ENCODE measurements at places on chromosomes 13 and 19.
A peak's percentile ranks its signal among the peaks of the same experiment; 100 is the strongest.

GRCh38 chr13:76816394-76816793 is 69.8 kb downstream of the KCTD12 start:
- DNase-seq = no peak

GRCh38 chr19:11223200-11223599 is 16.2 kb upstream of the ANGPTL8 start:
- DNase-seq = no peak

- peak; percentile 79 for DNase-seq
Measured at GRCh38 chr19:13842291-13843103, 34.4 kb upstream of the NANOS3 start.

GRCh38 chr13:51311957-51312520 is 27.5 kb upstream of the SERPINE3 start:
- DNase-seq = no peak

DNA sequence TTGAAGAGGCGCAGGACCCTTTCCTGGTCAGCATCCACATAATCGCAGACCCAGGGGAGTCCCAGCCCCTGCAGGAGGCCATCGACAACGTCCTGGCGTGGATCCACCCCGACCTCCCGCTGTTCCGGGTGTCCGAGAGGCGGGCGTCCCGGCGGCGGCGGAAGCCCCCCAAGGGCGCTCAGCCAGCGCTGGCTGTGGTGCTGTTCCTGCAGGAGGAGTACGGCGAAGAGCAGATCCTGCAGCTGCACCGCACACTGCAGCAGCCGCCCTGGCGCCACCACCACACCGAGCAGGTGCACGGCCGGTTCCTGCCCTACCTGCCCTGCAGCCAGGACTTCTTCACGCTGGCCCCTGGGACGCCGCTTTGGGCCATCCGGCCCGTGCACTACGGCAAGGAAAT is 29.3 kb downstream of the FAM124A start:
- no peak for DNase-seq

DNA sequence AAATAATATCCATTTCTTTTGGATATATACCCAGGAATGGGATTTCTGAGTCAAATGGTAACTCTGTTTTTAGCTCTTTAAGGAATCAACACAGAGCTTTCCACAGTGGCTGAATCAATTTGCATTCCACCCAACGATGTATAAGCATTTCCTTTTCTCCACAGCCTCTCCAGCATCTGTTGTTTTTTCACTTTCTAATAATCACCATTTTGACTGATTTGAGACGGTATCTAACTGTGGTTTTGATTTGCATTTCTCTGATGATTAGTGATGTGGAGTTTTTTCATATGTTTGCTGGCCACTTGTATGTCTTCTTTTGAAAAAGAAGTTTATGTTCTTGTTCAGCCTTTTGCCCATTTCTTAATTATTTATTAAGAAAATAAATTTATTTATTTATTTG is 352.2 kb upstream of the OBI1 start:
- DNase-seq = no peak

DNA sequence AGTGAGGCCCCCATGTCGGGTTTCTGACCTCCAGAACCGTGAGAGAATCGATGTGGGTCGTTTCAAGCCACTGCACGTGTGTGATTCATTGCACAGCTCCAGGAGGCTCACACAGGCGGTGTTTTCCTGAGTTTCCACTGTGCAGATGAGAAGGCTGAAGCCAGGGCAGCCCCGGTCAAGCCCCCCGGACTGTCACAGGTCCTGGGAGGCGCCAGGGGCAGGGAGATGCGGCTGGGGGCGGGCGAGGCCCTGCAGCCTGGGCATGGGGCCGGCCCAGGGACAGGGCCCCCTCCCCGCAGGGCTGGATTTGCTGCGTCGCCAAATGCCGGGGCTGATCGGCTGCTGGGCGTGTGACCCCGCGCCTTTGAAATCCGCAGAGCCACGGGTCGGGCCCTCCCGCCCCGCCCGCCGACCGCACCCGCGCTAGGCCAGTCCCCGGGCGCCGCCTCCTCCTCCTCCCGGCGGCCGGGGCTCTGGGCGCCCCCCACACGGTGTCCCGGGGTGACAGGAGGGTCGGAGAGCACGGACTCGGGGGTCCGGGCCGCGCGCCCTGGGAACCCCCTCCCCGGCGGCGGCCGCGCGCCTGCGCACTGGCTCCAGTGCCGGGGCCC is 9.9 kb upstream of the MKNK2 start:
- DNase-seq = no peak

DNA sequence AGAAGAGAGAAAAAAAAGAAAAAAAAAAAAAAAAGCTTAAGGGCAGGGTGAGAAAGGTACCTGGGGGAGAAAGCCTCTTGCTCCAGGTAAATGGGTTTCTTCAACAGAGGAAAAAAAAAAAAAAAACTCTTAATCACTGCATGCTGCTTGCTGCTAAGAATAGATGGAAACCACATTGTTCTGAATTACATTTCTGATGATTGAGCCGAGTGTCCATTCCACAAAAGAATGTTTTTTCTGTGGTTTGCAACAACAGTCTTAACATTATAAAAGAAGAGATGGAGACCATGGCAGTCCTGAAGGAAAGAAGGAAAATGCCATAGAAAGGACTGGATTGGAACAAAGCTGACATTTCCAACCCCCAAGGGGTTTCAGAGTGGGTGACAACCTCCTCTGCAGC is 1312.7 kb downstream of the SLITRK1 start:
- DNase-seq = no peak

- DNase-seq = no peak
Measured at GRCh38 chr19:49685845-49686332, 3.5 kb upstream of the ADM5 start.

DNA sequence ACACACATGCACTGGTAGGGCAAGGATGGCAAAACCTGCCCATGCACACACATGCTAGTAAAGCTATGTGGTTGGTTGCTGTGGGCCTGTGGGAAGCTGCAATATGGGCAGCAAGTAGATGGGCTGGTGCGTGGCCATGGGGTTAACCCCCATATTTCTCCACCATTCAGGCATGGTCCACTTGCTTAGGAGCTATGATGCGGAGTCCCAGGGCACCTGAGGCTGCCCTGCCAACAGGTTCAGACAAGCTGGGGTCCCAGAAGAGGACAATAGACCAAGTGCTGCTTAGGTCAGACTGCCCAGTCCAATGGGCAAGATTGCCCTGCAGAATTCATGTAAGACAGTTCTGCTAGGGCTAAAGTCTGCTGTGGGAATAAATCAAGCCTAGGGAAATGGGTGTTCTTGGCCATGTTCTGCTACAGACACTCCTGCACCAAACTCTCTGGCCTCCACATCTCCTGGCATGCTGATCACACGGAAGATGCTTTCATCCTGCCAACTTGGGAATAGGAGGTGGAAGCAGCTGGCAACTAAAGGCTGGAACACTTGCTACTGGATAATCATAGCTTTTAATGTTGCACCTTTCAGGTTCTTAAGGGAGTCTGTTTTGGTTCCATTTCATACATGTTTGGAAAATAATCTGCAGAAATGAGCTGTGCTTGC is 646.3 kb upstream of the SLITRK1 start:
- DNase-seq = no peak

- DNase-seq = no peak
Measured at GRCh38 chr19:29217616-29218015, 4.7 kb upstream of the UQCRFS1 start.

- no peak for DNase-seq
Measured at GRCh38 chr13:112777637-112778406, 88.0 kb downstream of the ATP11A start.

- DNase-seq = no peak
Measured at GRCh38 chr13:74644229-74644628, 510.0 kb upstream of the KLF12 start.

GRCh38 chr19:36371886-36372285 is 7.1 kb downstream of the ZFP14 start:
- DNase-seq = no peak

GRCh38 chr13:63651394-63651793 is 2235.7 kb upstream of the PCDH20 start:
- no peak for DNase-seq

GRCh38 chr19:7748171-7748570 is 837 bp upstream of the CD209 start:
- no peak for DNase-seq

DNA sequence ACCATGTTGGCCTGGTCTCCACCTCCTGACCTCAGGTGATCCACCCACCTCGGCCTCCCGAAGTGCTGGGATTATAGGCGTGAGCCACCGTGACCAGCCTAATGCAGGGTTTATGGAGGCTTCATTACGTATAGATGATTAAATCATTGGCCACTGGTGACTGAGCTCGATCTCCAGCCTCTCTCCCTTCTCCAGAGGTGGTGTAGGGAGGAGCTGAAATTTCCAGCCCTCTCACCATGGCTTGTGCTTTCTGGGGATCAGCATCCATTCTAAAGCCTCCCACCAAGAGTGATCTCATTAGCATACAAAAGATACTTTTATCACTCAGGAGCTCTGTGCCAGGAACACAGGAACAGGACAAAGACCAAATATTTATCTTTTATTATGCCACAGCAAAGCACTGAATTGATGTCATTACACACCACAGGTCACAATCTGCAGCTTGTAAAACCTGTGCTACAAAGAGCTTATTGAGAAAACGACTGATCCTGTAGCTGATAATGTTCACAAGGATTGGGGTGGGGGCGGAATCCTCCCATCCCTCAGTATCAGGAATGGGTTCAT is 32.4 kb downstream of the RHPN2 start:
- no peak for DNase-seq

GRCh38 chr13:24052547-24053518 is 107.7 kb upstream of the SPATA13 start:
- DNase-seq = no peak

DNA sequence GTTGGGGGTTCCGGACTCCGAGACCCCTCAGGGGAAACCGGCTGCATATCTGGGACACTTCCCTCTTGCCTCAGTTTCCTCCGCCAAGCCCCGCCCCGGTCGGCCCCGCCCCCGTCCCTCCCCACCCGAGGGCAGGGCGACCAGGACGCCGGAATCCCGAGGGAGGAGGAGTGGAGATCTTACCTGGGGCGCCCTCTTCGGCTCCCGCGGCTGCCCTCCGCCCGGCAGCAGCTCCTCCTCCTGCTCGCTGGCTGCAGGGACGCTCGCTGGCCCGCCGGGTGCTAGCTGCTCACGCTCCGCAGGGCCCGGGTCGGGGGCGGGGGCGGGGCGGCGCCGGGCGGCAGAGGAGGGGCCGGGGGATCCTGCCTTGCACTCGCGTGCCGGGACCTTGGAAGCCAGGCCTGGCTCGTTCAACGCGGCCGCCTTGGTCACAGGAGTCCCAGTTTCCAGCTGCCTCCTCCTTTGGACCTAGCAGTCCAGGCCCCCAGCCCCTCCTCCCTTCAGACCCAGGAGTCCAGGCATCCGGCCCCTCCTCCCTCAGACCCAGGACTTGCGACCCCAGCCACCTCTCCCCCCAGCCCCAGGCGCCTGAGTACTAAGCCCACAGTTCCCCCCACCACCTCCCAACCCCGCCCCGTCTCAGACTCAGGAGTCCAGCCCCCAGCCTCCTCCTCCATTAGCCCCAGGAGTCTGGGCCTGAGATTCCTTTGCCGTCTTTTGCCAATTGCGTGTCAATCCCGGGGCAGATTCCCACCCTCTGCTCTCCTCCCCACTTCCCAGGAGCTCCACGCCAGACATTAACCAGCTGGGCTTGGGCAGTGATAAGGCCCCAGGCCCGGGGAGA is at the start of gene NTF4:
Gene NTF4 (minus strand): TSS at position 51 of the 844 bp plus-strand sequence. CDS start 2,821 bp downstream, outside the sequence.
- peak; percentile 73 for DNase-seq

GRCh38 chr13:98260357-98261164 is 83.5 kb upstream of the RNF113B start:
- DNase-seq = no peak

- DNase-seq = no peak
Measured at GRCh38 chr13:89221557-89222158, 1550.5 kb downstream of the SLITRK5 start.

- DNase-seq = peak; percentile 34
Measured at GRCh38 chr19:34500656-34501120, 19.1 kb downstream of the WTIP start.

- DNase-seq = peak; percentile 20
Measured at GRCh38 chr19:58474291-58474996, 1.7 kb upstream of the ZNF446 start.

DNA sequence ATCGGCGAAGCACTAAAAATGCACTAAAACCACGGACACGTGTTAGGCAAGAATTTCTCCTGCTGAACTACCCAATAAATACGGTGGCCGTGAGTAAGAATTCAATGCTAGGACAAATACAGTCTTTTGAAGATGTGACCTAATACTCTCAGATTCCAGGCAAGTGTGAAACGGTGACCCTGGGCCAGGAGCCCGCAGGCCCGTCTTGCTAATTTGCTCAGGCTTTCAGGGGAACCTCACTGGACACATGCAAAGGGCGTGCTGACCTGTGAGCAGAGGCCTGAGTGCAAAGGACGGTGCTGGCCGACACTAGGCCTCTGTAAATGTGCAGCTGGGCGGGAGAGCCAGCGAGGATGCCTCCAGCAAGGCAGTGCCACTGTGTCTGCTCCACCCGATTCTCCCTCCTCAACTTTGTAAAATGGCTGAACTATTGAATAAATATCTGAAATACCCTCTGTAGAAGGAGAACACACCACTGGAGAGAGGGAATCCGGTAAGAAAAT is 70.1 kb downstream of the STK24 start:
- DNase-seq = no peak

GRCh38 chr19:12745166-12745897 is 6.3 kb upstream of the BEST2 start:
- no peak for DNase-seq

GRCh38 chr13:24888291-24888931 is 124.4 kb downstream of the RNF17 start:
- no peak for DNase-seq

DNA sequence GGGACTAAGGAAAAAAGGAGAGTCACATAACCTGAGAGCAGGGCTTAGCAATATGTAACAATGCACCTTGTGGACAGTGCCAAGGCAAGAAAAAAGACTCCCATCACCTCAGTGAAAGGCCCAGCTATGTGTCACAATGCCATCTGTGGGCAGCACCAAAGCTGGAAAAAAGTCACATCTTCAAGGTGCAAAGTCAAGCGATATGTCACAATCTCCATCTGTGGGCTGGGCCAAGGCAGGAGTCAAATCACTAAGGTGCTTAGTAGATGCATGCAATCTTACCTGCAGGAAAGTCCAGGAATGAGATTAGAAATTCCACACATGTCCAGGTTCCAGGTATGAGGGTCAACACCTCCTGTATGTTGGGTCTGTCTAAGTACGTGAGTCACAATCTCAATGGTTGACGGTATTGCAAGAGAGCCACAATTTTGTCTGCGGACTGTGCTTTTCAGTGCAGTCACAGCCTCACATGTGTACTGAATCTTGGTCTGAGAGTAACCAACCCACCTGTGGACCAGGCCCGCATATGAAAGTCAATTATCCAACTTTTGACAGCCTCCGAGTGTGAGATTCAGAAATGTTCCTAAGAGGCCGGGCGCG is 14.8 kb upstream of the ZNF43 start:
- no peak for DNase-seq

GRCh38 chr13:27130223-27130978 is 41.2 kb downstream of the USP12 start:
- no peak for DNase-seq

DNA sequence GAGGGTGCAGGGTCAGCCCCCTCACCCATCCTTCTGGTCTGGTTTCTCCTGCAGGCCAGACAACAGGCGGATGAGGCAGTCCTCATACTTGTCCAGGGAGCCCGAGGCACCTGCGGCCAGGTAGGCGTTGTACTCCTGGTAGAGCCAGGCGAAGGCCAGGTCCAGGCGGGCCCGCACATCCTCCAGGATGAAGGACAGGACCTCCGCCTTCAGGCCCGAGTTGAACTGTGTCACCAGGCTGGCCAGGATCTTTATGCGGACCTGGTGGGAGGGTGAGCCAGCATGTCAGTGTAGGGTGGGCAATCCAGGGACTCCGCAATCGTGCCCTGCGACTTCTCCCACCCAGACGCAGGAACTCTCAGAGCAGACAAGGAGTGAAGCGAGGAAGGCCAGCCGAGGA is 13.8 kb upstream of the RSPH6A start:
- DNase-seq = no peak

All from D341Med (cell line).